ENCODE measurements at places on chromosomes 1 and 21.

- DNase-seq: no peak
Measured at GRCh38 chr1:209405183-209405814, 178.2 kb upstream of the CAMK1G start.

- no peak for DNase-seq
Measured at GRCh38 chr1:209815490-209815889, 9.5 kb upstream of the IRF6 start.

GRCh38 chr1:22880174-22880601, 92.5 kb downstream of the LACTBL1 start:
- DNase-seq: no peak

GRCh38 chr1:67601539-67601938, 83.5 kb upstream of the GADD45A start:
- no peak for DNase-seq

GRCh38 chr1:29569971-29570634, 333.8 kb downstream of the PTPRU start:
- DNase-seq: no peak

DNA sequence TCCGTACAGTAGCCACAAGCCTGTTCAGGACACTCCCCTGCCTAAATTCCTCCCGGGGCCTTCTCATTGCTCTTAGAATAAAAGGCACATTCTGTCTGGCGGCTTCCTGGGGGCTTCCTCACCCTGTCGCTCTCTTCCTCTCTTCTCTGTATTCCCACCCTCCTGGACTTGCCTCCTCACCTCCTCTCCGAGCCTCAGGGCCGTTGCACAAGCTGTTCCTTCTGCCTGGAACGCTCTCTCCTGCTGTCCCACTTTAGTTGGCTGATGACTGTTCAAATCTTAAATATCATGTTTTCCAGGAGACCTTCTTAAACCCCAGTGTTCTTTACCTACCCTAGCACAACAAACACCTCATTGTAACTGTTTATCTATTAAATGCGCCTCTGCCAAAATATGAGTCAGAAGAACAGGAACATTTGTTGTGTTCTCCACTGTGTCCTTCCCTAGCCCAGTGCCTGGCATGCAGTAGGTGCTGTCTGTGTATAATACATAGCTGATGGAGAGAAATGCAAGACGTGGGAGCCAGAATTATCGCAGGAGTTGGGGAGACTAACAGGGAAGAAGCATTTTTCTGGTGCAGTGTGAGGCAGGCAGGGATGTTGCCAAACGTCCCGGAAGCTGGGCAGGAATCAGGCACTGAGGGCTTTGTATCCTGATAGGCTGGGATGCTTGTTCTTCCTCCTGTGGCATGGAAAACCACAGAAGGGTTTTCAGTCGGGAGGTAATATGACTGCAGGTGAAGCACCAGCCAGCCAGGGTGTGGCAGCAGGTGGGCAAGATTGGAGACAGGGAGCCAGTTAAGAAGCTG, 24.1 kb upstream of the THRAP3 start:
- DNase-seq: no peak

GRCh38 chr21:16838331-16838730, 674.5 kb upstream of the CXADR start:
- DNase-seq: no peak

GRCh38 chr21:45852886-45853400, 128.6 kb upstream of the COL6A1 start:
- DNase-seq: no peak

- DNase-seq: no peak
Measured at GRCh38 chr1:13541435-13542215, 27.8 kb upstream of the LRRC38 start.

GRCh38 chr1:72280711-72281110, 1.6 kb downstream of the NEGR1 start:
- DNase-seq: no peak

DNA sequence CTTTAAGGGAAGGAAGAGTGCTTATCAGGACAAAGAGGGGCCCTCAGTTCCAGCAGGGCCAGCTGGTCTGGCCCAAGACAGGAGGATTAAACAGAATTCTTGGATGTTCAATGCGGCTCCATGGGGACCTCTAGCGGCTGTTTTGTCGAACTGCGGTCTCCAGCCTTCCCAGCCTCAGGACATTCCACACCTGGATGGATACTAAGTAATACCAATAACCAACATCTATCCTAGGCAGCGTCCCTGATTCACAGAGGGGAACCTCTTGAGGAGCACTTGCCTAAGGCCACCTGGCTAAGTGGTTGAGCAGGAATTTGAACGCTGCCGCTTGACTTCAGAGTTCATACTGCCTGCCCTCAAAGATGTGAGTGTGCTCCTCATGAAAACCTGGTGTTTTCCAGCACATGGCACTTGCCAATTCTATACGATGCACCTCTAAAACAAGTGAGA, 15.5 kb upstream of the CD247 start:
- peak; percentile 49 for DNase-seq

All from thymus (tissue), 14 donors.